ENCODE measurements at places on chromosomes 3 and 15.

DNA sequence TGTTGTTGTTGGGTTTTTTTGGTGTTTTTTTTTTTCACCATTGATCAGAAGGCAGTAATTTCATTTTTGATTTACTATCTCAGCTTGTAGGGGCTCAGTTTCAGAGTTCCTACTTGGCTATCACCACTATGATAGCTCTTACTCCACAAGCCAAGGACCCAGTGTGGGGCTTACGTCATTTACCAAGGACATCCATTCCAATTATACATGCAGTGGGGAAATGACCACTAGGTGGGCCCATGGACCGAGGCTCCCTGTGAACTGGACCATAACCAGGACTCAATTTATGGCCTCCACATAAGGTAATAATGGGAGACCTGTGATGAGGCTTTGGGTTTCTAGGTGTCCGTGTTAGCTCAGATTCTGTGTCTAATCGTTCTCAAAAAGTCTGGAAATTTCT is 67.5 kb upstream of the CACNA1D start:
- DNase-seq = no peak

DNA sequence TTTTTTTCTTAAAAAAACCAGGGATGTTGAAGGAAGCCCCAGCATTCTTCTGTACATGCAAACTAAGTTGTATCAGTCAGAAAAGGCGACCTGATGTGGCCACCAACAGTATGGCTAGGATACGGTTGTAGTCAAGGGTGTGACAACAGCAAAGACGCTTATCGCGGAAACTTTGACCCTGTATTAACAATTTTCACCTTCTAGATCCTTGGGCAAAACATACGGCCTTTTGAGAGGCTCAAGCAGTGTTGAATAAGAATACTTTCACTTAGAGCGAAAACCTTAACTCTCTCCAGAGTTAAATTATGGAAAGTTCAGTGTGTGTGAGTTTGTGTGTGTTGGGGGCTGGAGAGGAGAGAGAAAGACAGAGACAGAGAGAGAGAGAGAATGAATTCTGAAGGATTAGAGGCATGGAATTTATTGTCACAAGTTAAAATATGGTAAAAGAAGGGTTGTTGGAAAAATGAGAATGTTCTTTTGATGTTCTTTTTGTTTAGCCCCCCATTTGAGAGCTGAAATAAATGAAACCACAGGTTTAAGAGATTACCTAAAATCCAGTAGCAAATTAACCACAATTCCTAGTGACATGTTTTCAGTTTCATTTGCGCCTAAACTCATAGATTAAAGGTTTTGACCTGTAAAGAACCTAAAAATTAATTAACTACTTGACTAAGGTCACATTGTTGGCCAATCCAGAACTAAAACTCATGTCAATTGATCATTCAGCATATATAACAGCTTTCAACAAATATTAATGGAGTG is 9.2 kb downstream of the ALCAM start:
- no peak for DNase-seq

- DNase-seq = no peak
These were observed 31.3 kb downstream of the CMTM7 start for GRCh38 chr3:32422943-32423342.

DNA sequence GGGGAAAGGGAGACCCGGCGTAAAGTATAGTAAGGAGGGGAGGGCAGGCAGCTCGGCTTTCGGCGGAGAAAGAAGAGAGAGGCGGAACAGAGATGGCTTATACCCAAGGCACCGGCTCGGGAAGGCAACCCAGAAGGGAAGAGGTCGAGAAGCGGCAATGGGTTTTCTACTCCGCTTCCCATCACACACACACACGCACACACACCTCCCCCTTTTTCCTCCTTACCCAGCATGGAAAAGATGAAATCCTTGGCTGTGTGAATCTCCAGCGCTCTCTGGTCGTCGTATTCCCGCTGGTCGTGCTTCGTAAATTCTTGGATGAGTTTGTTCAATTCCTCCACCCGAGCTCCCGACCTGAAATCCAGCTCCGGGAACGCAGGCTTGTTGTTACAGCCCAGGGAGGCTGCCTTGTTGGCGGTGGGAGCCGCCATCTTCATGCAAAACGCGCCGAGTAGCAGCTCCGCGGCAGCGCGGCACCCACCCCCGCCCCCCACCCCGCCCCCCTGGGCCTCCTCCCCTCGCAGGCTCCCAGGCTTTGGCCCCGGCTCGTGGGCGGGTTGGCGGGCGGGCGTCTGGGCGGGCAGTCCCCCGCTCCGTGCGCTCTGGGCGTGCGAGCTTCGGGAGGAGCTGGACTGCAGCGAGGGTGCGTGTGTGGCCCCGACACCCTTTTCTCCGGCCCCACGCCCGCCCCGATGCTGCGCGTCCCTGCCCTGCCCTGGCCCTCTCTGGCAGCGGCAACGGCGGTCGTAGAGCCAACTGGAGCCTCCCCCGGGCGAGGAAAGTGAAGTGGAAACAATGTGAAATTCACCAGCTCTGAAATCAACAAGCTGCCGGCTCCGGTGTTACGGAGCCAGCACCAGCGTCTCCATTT is at the start of gene MB21D2:
Gene MB21D2 (minus strand): TSS at position 453 of the 871 bp plus-strand sequence. CDS start 16 bp downstream, at position 437.
- DNase-seq = peak; percentile 87

All from GM13977 (cell line).